MV-4-11 (cell line): ENCODE measurements at places on chromosomes 7 and 10.

DNA sequence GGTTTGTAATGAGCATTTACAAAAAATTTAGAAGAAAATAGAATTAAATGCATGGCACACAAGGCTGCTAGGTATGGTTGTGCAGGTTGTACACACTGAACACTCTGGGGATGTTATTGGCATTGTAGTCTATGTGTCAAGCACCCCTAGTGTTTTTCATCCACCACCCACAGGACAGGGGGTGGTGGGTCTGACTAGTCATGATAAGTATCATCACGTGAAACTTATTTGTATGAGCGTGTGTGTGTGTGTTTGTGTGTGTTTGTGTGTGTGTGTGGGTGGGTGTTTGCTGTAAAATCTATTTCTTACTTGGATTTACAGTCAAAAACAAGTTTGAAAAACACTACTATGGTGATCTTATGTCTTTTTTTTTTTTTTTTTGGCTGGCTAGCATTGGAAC is 66.5 kb downstream of the MAP3K8 start:
- DNase-seq, result no peak

DNA sequence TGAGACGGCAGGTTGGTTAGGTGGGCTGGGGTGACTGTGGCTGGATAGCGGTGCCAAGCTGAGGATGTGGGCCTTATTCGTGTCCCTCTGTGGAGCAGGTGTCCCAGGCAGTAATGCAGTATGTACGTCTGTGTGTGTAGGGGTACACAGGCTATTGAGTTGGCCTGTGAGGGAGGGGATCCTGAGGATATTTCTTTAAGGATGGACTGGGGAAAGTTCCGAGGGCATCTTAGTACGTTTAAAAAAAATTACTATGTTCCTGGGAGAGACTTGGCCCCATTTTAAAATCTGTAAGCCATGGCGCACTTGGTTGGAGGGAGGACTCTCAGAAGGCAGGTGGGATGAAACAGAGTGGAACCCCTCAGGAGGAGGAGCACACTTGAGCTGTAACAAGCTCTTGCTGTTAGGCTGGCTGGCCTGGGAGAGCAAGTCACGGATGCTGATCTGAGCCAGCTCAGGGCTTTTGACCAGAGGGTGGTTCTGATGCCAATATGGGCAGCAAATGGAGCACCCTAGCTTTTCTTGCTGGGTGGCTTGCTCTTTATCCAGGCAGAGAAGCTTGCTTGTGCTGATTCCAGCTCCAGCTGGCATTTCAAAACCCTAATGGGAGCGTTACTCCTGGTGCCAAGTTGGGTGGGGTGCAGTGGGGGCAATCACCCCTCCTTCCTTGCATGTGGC is 765 bp downstream of the WBP1L start:
- DNase-seq, result no peak

DNA sequence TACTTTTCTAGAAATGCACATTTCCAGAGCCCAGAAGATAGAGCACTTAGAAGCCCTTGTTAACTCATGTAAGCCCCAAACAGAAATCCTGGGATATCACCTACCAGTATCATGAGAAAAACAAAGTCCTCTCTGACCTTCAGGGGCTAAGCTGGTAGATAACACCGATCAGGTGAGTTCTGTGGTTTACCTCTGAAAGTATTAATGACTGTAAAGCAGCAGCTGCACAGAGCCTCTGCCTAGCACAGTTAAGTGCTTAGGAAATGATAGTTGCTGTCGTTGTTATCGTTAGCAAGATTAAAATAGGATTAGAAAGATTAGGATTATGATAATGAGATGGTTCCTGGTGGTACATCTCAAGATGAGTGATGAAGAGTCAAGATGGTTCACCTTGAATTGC is 64.9 kb downstream of the PLXNA4 start:
- no peak for DNase-seq

GRCh38 chr10:82801289-82801688 is 926.3 kb downstream of the NRG3 start:
- no peak for DNase-seq

GRCh38 chr7:11450281-11450680 is 381.7 kb downstream of the THSD7A start:
- no peak for DNase-seq

DNA sequence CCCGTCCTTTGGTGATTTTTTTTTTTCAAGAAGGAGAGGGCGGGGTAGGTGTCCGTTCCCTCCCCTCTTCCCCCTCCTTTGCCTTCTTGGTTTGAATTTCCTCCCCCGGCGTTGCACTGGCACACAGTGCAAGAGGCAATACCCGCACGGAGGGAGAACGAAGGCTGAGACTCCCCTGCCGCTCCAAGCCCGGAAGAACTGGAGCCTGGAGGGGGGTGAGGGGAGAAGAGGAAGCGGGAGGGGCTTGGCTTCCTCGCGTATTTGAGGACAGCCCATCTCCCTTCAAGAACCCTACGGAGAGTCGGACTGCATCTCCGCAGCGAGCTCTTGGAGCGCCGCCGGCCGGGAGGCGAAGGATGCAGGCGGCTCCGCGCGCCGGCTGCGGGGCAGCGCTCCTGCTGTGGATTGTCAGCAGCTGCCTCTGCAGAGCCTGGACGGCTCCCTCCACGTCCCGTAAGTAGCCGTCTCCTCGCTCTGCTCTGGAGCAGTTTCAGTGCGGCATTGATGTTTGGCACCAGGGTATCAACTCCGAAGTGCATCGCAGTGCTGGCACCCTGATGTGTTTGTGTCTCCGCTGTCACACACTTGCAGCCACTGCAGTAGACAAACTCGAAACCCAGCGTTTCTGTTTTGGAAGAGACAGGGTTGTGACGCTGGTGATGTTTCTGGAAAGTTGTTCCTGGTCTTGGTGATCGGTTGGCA is at the start of gene CNTNAP2:
Gene CNTNAP2 (plus strand): TSS at position 281 of the 702 bp plus-strand sequence. CDS start 76 bp downstream, at position 357.
- peak; percentile 21 for DNase-seq

GRCh38 chr7:79414910-79415309 is 38.6 kb downstream of the MAGI2 start:
- DNase-seq, result no peak

GRCh38 chr7:18889436-18889835 is 228.0 kb downstream of the TWIST1 start:
- no peak for DNase-seq
